GM18507 (cell line): ENCODE measurements at places on chromosomes 12 and 14.
A peak's percentile ranks its signal among the peaks of the same experiment; 100 is the strongest.

- no peak for DNase-seq
Measured at GRCh38 chr12:121719926-121720414, 7.4 kb downstream of the TMEM120B start.

- no peak for DNase-seq
Measured at GRCh38 chr12:27207615-27208413, 36.3 kb upstream of the STK38L start.

- DNase-seq, result peak; percentile 29
Measured at GRCh38 chr14:78448164-78449094, 278.3 kb downstream of the NRXN3 start.

- no peak for DNase-seq
Measured at GRCh38 chr14:99527026-99527425, 45.8 kb downstream of the CCNK start.

- DNase-seq, result no peak
Measured at GRCh38 chr12:42706321-42706720, 116.8 kb upstream of the PRICKLE1 start.

DNA sequence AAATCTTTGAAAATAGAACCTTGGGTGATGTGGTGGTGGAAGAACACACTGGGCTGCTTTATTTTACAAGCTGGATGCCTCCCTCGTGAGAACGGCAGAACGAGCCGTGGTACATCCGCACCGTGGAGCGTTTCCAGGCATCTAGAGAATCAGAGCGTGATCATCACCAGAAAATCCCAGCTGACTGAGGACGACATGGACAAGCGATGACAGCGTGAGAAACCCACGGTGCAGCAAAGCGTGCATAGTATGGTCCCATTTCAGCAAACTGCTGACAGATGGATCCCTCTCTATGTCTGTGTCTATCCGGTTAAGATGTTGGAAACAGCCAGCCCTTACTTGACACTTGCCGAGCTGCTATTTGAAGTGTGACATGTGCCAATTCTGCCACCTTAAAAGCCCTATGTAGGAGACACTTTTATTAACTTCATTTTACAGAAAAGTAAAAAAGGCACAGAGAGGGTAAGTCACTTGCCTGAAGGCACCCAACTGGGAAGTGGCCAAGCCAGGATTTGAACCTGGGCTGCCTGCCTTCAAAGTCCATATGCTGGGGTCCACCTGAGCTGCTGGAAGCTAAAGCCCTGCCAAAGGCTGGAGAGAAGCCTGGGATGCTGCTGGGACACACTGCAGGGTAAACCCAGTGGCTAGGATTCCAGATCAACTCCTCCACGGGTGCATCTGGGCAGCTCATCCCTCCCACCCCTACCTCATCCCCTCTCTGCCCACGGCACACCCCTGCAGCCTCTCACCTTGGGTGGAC is 14.9 kb downstream of the SCARB1 start:
- no peak for DNase-seq

- DNase-seq, result no peak
Measured at GRCh38 chr12:2845280-2845679, 10.4 kb upstream of the NRIP2 start.

DNA sequence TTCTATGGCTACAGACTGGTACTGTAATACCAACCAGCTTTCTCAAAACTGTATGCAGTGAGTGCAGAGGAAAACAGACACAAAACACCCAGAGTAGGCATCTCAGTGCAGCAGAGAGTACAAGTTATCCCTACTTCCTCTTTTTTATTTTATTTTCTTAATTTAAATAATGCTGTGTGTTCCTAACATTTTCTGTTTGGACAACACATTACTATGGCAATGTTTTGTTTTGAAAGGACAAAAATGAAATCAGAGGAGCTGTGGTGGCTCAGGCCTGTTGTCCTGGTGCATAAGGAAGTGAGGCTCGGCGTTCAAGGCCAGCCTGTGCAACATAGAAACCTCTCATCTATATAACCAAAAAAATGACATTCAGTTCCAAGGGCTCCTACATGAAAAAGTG is 33.7 kb upstream of the SELPLG start:
- DNase-seq, result no peak

- DNase-seq, result no peak
Measured at GRCh38 chr14:41899416-41899815, 292.7 kb downstream of the LRFN5 start.

GRCh38 chr12:27682534-27682933 is 13.7 kb upstream of the REP15 start:
- no peak for DNase-seq

DNA sequence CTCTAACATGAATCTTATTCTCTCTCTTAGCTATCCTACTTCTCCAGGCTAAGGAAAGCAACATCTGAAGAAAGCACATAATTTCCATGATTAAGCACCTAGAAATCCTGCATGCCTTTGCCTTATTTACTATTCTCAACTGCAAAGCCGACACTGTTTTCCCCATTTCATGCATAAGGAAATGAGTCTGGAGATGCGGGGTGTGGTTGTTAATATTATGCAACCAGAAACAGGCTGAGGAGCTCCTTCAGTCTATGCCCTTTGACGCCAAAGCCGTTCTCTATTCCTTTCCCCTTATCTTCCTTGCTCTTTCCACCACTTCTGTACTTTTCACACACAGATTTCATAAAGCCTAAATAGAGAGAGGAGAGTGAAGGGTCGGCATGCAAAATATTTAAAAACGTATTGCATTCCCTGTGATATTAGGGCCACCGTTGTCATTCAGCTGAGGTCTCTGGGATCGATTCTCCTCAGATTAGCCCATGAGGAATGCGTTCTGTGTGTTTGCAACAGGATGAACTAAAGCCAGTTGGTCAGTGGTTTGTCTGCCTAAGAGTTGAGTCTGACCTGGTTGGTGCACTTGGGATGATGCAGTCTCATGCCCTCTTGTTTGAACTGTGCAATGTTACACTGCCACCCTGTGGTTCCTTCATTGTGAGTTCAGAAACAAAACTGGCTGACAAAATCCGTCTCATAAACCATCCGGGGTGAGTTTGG is 53.1 kb upstream of the PLEKHG7 start:
- DNase-seq, result peak; percentile 18

DNA sequence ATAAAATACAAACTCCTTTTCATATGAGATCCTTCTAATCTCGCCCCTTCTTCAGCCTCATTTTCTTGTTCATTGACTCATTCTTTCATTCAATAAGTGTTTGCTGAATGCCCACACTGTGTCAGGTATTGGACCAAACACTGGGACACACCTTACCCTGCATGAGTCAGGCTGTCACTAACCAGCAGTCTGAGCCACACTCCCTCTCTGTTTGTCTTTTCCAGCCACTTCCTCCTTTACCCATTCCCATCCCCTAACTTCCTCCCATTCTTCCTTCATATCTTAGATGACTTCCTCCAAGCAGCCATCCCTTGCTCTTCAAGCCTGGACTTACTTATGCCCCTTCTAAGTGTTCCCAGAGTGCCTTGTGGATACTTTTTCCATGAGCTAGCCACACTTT is 27.0 kb upstream of the HIF1A start:
- DNase-seq, result no peak

- DNase-seq, result no peak
Measured at GRCh38 chr14:45699471-45699870, 446.5 kb upstream of the MIS18BP1 start.

GRCh38 chr12:115466076-115466475 is 782.1 kb upstream of the TBX3 start:
- no peak for DNase-seq

GRCh38 chr12:4086481-4086880 is 187.1 kb upstream of the CCND2 start:
- no peak for DNase-seq

DNA sequence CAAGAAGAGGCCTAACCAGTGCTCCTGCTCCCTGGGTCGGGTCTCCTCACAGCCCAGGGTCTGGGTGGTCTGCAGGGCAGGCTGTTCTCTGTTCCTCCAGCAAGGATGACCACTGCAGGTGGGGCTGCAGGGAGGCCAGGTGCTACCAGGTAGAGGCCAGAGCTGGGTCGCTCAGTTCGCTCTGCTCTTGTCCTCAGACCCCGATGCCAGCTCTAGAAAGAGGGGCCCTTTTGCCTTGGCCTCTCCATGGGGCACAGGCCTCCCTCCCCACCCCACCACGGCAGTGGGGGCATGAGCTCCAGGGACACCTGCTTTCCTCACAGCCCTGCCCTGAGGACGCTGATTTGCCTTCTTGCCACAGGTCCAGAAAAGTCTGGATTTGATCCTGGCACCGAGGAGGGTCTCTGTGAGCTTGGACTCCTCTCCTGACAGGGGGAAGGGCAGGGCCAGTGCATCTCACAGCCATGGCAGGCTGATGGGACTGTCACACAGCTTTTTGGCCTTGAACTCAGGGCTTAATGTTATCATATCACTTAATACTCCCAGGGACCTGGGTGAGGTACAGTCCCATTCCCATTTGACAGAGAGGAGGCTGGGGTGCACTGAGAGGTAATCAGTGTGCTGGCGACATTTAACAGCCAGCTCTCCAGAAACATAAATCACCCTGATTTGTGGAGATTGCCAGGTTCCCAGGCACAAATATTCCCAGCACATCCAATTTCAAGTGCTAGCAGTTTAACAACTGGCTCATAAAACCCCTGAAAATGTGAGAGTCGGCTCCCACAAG is 273.0 kb upstream of the SFSWAP start:
- no peak for DNase-seq

GRCh38 chr12:58557171-58557570 is 363.1 kb downstream of the LRIG3 start:
- no peak for DNase-seq

DNA sequence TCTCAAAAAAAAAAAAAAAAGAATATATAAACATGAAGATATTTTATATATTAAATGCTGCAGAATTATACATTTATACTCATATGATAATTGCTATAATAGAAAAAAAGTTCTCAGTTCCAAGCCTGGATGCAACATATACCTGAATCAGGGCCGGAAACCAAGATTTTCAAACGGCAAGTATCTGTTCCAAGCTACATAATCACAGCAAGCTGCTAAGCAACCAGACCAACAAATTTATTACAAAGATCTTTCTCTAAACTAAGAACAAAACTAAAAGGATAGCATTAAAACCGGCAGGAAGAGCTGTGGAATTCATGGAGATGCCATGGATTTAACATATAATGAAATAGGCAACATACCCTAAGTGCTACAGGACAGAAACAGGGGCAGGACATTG is 7.1 kb downstream of the RACGAP1 start:
- no peak for DNase-seq

- DNase-seq, result no peak
Measured at GRCh38 chr12:26091822-26092221, 33.0 kb downstream of the BHLHE41 start.

DNA sequence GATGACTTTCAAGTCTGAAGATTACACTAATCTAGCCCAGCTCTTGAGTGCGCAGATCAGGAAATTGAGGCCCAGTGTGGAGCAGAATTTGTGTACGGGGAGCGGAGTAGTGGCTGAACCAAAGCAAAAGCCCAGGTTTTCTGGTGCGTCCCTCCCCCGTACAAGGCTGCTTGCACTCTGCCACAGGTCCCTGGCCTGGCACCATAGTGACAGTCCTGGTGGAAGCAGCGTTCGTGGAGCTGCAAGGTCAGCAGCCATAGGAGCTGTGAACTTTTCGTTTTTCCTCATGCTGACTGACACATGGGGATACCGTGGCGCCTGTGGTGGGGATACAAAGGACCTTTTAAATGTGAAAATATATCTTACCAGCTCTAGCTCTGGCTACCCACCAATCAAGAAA is 1.7 kb downstream of the EVL start:
- DNase-seq, result no peak

DNA sequence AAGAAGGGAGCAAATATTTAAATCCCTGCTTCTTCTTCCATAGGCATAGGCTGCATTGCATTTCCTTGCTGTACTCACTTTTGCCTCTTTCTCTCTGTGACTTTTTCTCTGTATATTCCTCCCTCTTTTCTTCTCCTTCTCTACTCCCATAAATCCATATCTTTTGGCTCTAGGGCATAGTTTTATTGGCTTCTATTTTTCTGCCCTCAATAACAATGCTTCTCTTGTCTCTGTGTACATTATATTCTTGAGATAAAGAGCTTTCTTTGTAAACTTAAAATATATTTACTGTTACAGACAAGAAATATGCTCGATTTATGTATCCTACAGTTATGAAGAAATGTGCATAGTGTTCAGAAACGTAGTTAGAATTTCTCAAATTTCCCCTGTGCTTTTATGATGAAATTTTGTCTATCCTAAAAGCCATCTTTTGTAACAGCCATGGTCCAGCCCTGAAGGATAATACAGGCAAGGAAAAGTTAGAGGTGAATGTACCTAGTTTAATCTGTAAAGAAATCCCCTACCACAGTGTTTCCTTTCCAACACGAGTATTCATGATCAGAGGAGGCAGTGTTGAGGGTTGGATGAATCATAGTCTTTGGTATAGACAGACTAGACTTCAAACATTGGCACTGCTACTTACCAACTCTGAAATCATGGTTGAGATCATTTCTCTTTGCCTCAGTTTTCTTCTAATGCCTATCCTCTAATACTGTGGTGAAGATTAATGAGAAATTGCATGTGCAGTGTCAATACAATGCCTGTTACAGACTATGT is 173.3 kb upstream of the FAR2 start:
- no peak for DNase-seq

GRCh38 chr12:75820848-75821578 is 210.6 kb downstream of the PHLDA1 start:
- no peak for DNase-seq

GRCh38 chr14:64407329-64407728 is 19.2 kb downstream of the MTHFD1 start:
- no peak for DNase-seq

DNA sequence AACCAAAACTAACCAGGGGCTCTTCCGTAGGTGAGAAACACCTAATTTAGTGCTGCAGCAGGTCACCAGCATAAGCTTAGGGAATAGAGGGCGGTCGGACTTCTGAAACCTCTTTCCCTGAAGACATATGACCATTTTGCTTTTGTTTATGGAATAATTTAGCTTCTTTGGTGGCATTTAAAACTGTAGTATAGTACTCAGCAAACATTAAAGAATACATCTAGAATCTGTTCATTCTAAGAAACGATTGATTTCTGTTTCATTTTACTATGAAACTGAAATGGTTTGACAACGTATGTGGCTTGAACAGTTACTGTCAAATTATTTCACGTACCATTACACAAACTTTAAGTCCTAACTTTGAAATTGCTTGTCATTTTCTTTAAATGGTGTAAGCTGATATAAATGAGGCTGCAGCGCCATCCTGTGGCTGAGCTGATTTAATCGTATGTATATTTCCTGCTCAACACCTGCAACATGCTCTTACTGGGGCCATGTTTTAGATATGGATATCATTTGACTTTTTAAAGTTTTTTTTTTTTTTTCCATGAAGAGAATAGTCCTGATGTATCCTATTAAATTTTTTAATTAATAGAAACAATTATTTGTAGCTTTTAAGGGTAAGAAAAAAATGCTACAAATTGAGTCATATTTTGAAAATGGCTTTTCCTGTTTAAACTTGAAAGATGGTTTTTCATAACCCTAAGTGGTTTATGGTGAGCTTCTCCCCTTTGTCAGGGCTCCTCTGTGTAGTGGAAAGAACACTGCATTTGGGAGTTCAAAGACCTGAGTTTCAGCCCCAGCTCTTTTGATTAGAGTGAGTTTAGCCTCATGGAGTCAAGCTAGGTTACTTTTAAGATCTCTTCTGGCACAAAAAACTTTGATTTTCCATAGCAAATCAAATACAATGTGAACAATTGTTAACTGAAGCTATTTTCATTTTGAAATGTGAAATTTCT is 27.4 kb downstream of the CFAP54 start:
- DNase-seq, result peak; percentile 11

- DNase-seq, result no peak
Measured at GRCh38 chr14:60643463-60644314, 5.6 kb downstream of the SIX1 start.

- no peak for DNase-seq
Measured at GRCh38 chr14:45096218-45096617, 12.3 kb downstream of the PRPF39 start.
